ENCODE measurements at places on chromosomes 2 and 18.
A peak's percentile ranks its signal among the peaks of the same experiment; 100 is the strongest.

GRCh38 chr2:127859712-127860085 lies 1.7 kb upstream of the POLR2D start:
- DNase-seq = peak; percentile 60

DNA sequence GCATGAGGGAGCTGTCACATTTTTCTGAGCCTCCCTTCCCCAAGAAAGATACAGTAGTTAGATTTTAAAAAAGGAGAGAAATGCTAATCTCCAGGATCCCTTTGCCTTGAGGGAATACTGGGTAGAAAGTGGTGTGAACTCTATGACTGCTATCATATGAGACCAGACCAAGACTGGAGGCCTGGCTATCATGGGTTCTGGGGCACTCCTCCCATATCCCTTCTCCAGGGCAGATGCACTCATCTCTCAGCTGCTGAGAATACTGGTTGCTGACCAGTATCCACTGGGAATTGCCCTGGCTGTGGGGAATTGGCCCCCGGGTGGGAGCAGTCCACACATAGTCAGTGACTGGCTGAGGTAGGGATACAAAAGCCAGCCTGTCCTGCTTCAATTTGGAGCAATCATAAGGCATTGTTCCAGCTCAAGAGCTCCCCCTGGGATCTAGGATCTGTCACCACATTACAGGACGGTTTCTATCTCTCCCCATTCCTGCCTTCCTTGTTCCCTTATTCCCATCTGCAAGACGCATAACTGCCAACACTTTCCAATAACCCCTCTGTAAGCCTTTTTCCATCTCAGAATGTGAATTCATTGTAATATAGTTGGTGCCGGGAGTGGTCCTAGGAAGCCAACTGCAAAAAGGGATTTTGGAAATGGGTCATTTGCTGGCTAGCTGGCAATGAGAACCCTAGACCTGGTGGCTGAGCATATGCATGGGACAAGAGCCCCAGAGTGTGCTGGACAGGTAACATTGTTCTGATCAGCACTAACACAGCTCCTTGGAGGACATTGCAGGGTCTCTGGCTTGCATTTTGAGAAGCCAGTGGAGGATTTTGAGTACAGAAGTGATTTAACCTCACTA lies 35.4 kb upstream of the REEP1 start:
- DNase-seq = no peak

- DNase-seq = no peak
These were observed 99.6 kb upstream of the MAP2 start for GRCh38 chr2:209324281-209324680.

GRCh38 chr2:44618251-44619023 lies 256.7 kb downstream of the CAMKMT start:
- no peak for DNase-seq

DNA sequence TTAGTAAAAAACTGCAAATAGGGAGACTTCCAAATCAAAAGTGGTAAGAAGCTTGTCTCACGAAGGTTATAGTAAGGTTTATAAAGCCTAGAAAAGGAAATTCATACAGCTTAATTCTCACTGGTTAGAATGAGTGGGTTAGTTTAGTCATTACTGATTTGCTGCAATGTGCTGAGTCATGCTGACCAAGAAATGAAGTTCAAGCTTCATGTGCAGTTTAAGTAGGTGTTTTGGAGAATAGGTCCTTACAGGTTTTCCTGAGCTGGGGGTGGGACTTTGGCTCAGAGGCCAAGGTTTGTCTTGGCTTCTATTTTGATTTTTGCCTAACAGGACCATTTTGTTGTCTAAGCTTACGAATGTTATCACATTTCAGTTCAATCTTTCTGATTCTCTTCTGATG lies 15.1 kb downstream of the CLIP4 start:
- DNase-seq = no peak

DNA sequence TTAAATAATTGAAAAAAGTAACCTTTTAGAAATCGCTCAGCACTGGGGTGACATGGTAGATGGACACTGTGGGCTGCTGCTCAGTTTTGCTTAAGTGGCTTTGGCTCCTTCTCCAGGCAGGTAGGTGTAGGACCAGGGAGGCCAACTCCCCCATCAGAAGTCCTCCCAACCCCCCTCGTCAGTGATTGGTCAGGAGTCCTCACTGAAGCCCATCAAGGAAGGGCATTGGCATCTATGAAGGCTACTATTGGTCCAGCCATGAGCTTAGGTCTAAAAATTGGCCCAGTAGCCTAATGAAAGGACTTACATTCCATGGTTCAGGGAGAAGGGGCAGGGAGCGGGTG lies 34.7 kb downstream of the ST3GAL5 start:
- DNase-seq = no peak

GRCh38 chr2:133458280-133458679 lies 110.0 kb downstream of the NCKAP5 start:
- DNase-seq = no peak

- DNase-seq = peak; percentile 55
These were observed 43.7 kb downstream of the HDLBP start for GRCh38 chr2:241271706-241272302.

DNA sequence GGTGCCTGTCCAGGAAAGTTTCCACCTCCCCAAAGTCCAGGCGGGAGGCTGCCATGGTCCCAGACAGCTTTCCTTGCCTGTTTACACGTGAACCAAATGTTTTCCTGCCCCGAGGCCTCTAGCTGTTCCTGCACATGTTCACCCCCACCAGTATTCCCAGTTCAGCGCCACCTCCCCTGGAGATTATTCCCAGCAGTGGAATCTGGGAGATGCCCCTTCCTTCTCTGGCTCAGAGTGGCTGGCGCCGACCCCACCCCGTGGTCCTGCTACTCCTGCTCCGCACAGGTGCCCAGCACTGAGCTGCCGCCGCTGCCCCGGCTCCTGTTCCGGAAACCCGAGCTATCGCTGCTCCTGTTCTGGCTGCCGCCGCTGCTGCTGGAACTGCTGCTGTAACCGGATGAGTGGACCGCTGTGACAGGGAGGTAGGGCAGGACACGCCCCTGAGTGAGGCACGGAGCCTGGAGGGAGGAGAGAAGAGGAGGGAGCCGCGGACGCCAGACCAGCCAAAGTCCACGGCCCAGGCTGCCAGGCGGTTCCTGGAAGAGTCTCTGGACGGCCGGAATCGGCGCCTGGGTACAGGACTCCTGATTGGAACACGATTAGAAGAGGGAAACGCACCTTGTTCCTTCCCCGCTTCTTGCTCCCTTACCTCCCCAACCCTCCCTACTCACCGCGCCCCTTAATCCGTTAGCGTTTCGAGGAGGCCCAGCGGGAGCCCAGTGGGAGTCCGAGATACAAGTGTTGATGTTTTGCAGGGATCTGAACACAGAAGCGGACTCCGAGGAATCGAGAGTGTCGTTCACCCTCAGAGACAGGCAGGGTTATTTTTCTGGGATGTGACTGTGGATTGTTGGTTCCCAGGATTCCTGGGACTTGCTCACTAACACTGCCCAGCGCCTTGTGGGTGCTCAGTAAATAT lies at the start of gene PDE11A:
PDE11A (minus strand) TSS at position 395 of the 919 bp plus-strand sequence; CDS start at position 55, 340 bp downstream.
- DNase-seq = no peak

DNA sequence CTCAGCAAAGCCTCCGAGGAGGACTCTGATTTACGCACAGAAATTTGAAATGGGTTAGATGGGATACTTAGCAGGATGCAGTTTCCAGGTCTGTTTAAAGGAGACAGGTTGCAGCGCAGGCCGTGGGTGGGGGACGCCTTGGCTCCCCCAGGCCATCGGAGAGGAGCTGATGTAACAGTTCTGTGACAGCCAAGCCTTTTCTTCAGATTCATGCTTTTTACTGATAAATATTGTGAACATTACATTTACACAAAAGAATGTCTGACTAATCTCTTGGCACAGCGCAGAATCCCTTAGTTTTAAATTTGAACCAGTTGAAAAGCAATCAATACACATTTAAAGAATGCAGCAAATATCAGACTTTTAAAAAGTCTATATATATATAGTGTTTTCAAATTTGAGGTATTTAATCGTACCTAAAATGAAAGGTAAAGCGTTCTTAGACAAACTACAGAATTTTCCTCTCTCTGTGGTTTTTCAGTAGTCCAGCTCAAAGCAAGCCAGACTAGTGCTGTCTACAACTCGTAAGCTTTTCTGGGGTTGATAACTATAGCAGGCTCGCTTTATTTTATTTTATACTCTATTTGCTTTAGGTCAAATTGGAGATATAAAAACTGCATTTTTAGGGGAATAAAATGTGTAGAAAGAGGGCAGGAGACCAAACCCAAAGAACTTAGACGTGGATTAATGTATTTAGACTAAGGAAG lies 221.9 kb downstream of the PIEZO2 start:
- DNase-seq = no peak

GRCh38 chr18:48551100-48551499 lies 12.3 kb downstream of the CTIF start:
- no peak for DNase-seq

DNA sequence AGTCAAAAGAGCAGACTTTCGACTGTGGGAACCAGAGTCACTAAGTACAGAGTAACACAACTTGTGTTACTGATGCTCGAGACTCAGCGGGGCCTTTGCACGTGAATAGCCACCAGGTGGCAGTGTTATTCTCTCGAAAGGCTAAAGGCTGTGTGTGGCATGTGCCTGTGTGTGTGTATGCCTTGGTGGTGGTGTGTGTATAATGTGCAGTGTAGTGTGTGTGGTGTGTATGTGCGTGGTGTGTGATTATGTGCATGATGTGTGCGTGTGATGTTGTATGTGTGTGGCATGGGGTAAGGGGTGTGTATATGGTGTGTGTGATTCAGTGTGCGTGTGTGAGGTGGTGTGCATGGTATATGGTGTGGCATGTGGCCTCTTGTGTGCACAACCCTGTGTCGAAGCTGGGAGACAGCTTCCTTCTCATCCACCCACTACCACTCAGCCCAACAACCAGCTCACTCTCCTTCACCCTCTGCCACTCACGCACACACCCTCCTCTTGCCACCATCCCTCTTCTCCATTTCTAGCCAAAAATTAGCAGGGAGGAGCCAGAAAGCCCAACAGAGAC lies 83.0 kb upstream of the ZNF532 start:
- peak; percentile 50 for DNase-seq

- DNase-seq = no peak
These were observed 3.9 kb upstream of the PRELID3A start for GRCh38 chr18:12403601-12404506.

DNA sequence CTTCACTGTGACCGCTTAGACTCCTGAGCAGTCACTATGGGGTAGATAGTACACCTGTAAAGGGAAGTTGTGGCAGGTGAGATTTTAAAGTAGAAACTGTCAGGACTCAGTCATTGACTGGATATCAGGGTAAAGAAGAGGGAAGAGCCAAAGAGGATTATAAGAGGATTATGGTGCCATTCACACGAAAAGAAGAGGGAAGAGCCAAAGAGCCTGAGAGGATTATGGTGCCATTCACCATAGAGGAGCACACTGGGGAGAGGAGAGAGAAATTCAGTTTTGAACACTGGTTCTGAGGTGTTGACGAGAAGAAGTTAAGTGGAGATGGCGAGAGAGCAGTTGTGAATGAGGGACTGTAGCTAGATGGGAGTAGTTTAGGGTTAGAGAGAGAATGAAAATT lies 16.9 kb upstream of the KCNJ13 start:
- no peak for DNase-seq

DNA sequence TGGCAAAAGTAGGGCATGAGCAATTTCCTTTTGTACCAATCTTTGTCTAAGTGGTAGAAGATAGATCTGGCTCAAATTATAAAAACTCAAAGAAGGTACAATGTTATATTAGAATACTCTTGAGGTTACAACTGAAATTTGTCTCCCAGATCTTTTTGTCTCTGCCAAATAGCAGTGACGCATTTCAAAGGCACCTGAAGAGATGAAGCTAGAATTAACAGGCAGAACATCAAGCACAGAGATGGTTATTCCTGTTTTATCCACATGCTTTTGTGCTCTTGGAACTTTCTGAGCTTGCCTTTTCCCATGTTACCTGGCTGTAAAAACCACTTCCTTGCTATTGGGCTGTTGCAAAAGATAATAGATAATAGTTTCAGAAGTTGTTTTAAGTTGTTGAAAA lies 74.3 kb downstream of the GREB1L start:
- DNase-seq = no peak

- no peak for DNase-seq
These were observed 68.6 kb downstream of the PTGR3 start for GRCh38 chr18:75140296-75140695.

DNA sequence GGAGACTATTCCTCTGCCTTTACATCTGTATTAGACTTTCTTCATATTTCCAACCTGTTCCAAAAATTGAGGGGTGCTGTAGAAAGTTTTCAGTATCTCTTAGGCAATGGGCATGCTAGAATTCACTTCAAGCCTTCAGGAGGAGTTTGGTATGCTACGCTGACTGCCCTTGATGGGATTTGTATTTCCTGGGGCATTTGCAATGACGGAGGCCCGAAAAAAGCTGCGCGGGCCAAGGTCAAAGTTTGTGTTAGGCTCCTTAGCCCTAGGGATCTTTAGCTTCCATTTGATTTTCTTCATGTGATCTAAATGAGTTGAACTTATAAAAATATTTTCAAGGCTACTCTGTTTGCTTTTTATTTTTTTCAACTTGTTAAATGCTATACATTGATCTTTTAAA lies 5.1 kb downstream of the CPS1 start:
- no peak for DNase-seq

DNA sequence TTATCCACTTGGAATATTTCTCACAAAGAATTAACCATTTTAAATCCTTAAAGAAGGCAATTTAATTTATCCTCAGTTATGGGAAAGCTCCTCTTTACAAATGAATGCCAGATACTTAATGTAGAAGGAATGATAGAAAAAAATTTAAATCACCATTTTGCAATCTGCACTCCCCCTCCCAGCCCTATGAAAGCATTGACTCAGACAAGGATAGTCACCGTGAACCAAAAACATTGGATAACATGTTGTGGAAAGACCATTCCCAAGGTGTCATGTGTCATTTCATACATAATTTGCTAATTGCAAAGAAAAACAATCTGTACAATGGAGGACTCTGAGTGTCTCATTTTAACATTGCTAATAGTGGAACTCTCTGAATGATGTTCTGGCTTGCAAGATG lies 421.0 kb downstream of the TXNL1 start:
- no peak for DNase-seq

DNA sequence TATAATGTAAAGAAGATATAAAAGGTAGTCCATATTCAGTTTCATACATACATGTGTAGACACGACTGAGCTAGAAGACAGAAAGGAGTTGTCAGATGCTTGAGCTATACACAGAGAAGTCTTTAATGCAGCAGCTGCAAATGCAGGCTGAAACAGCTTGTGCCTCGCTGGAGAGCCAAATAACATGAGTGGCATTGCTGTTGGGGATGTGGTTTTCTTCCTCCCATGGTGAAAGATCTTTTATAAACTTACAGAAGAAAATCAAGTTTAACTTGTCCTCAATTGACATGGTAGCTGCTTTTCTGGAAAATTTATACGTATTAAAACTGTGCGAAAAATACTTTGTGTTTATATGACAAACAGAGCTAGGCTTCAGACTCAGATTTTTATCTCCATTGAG lies 16.4 kb upstream of the IL1R1 start:
- DNase-seq = no peak

DNA sequence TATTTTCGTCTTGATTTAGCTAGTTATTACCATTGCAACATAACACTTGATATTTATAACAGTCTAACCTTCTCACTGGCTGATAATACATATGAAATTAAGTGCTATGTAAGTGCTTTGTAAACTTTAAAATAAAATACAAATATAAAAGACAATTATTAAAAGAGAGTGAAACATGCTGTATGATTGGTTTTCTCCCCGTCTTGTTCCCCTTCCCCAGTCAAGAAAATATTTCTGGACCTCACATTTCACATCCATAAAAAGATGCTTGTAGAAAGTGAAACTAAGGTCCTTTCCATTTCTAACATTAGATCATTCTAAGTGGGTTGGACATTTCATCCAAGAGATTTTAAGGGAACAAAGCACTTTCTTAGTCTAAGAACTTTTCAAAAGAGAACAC lies 310.2 kb upstream of the LRATD1 start:
- DNase-seq = no peak

- no peak for DNase-seq
These were observed 178.4 kb upstream of the EPAS1 start for GRCh38 chr2:46118656-46119371.

- no peak for DNase-seq
These were observed 19.3 kb downstream of the STK36 start for GRCh38 chr2:218691234-218691633.
